Hematopoietic multipotent progenitor cell treated with erythropoietin and hydrocortisone succinate and interleukin-3 and kit ligand, for 6 days (in vitro differentiated cells): ENCODE measurements at places on chromosomes 1 and 21.
A peak's percentile ranks its signal among the peaks of the same experiment; 100 is the strongest.

DNA sequence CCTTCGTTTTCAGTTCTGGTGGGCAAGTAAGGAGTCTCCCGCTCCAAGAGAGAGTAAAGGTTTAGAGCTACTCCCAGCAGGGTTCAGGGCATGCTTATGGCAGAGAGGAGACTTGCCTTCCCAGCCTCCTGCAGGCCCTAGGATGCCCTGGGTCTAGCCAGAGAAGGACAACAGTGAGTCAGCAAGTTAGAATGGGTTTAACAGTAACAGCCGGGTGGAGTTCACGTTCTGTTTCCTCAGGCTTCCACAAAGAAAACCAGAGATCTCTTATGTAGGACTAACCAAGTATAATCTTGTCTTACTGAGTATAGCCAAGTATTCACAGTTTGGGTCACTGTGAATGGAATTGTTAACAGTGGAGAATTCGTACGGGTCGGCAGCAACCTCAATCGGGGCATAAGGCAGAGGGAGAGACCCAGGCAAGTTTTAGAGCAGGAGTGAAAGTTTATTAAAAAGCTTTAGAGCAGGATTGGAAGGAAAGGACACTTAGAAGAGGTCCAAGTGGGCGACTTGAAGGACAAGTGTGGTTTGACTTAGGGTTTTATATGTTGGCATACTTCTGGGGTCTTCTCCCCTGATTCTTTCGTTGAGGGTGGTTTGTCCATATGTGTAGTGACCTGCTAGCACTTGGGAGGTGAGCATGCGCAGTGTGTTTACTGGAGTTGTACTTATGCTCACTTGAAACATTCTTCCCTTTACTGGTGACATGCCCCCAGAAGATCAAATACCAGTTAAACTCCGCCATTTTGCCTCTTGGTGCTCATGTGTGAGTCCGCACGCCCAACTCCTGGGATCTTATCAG is 4.5 kb downstream of the OVAAL start:
- peak; percentile 71 for DNase-seq

GRCh38 chr1:22121421-22121911 is 21.4 kb downstream of the WNT4 start:
- peak; percentile 54 for DNase-seq

DNA sequence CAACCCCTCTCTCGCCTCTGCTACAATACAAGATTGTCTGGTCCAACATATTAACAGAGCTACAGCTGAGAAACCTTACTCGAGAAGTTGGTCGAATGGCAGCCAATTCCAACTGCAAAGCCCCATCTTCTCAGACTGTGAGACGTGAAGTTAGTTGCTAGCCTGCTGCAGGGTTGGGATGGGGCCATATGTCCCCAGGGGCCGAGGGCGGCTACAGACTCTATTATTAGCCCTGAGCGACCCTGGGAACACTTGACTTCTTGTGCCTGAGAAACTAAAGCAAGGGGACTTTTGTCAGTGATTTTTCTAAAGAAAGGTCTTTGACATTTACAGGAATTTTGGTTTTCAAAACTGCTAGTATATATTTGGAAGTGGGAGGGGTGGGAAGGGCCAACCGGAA is 13.7 kb downstream of the NCF2 start:
- no peak for DNase-seq

DNA sequence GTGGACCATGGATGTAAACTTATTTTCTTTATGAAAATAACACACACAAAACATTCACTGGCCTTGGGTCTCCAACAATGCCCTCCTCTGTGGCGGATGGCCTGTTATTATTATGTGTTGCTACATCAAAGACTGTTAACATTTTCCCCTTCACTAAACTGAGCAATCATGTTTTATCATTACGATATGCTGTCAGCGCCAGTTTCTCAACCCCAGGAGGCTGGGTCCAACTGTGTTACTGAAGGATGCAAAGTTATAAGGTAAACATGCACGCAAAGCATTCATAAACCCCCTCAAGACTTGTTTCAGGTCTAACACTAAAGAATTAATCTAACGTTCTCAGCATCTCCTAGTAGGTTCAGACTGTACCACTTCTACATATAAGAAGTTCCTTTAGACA is 6.0 kb upstream of the DUSP10 start:
- DNase-seq, result no peak

- DNase-seq, result no peak
Measured at GRCh38 chr1:160244209-160244608, 18.1 kb downstream of the DCAF8 start.

DNA sequence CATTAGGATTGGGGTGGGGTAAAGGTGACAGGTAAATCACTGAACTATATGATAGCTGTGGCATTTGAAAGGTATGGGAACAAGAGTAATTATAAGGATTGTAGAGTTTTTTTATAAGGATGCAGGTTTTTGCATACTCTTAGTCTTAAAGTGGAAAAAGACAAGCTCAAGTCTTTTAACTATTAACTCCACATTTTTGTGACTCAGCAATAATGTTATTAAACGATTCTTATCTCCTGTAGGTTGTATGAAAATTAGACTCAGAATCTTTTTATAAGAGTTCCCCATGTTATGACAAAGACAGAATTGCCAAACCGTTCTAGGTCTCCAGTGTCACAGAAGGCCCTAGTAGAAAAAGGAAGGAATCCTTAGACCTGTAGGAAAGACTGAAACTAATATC is 49.9 kb upstream of the TTLL7 start:
- DNase-seq, result no peak

DNA sequence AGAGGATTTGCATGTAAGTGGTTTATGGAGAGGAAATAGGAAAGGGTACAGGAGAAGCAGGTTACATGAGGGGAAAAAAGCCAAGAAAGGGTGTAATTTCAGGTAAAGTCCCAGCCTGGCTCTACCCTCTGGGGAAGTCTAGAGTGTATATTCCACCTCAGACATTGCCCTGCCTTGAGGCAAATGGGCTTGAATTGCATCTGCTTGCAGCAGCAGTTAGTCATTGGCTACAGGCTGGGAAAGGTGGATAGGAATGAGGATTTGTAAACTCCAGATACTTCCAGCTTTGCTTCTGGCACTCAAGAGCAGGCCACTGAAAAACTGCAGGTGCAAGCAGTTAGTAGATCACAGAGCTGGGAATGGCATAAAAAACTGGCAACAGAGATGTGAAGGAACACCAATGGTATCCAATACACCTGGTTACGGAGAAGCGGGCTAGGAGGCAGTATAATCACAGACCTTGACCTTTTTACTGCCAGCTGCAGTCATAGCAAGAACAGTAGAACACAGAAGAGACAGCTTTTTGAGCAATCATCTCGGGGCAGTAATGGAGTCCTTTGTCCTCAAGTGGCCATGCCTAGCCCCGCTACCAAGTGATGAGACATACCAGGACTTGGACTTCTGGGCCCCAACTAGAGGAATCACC is 226.9 kb upstream of the NRIP1 start:
- no peak for DNase-seq

DNA sequence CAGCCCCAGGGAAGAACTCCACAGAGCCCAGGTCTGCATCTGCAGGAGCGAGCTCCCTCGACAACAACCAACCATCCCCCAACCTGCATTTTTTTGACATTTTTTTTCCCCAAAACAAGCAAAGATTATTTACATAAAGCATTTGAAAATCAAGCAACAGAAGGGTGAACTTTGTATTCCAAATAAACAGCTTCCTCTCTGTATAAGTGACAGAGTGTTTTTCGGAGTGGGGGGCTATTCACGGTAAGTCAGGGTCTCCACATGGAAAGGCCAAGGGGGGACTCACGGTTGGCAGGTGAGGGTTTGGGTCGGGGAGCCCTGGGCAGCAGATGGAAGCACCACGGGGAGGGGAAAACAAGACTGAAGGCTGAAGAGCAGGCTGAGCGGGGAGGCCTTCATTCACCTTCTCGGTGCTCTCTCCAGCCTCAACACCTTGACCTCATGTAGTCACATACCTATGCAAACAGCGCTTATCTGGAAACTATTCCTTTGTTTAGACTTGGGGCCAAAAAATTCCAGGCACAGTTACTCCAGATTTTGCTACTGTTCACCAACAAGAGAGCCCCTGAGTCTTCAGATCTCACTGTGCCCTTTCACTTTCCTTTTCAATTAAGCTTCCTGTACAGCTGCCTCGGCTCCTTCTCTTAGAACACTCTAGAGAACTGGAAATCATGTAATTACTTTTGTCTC is 27.6 kb downstream of the C2CD2 start:
- peak; percentile 81 for DNase-seq

- DNase-seq, result no peak
Measured at GRCh38 chr1:67639361-67639760, 45.6 kb upstream of the GADD45A start.

DNA sequence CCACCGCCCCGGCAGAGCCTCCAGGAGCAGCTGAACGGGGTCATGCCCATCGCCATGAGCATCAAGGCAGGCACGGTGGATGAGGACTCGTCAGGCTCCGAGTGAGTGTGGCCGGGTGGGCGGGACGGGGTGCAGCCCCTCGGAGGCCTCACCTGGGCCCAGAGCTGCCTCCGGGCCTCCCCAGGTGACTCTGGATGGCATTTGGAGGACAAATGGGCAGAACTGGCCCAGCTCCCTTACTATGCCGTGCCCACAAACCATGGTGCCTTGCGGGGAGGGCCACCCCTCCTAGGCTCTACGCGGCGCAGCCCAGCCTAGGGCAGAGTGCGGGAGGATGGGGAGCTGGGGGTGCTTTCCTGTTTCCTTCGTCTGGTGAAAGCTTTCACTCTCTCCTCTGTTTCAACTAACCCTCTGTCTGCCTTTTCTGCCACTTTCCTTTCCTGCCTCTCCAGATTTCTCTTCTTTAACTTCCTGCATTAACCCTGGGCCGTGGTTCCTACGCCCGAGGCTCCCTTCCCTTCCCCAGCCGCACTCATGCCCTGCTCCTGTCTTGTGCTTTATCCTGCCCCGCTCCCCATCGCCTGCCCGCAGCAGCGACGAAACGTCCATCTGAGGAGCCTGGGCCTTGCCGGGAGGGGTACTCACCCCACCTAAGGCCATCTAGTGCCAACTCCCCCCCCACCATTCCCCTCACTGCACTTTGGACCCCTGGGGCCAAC is 9.2 kb downstream of the PSRC1 start:
- DNase-seq, result no peak

DNA sequence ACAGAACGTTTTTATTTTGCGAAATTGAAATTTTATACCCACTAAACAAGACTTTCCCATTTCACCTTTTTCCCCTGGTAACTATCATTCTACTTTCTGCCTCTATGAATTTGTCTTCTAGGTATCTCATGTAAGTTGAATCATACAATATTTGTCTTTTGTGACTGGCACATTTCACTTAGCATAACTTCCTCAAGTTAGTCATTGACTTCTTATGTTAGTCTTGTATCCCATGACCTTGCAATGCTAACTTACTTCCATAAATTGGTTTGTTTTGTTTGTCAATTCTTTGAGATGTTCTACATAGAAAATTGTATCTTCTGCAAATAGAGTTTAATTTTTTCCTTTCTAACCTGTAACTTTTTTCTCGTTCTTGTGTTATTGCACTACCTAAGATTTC is 26.9 kb downstream of the SH3BP5L start:
- no peak for DNase-seq

- no peak for DNase-seq
Measured at GRCh38 chr1:231801042-231801585, 174.5 kb downstream of the DISC1 start.

GRCh38 chr21:34126269-34126668 is 52.9 kb downstream of the MRPS6 start:
- no peak for DNase-seq

GRCh38 chr1:7784492-7785071 is 491 bp downstream of the PER3 start:
- DNase-seq, result no peak

- no peak for DNase-seq
Measured at GRCh38 chr1:93588206-93588605, 93.4 kb downstream of the BCAR3 start.

- no peak for DNase-seq
Measured at GRCh38 chr1:161706113-161706481, 932 bp upstream of the FCRLA start.

DNA sequence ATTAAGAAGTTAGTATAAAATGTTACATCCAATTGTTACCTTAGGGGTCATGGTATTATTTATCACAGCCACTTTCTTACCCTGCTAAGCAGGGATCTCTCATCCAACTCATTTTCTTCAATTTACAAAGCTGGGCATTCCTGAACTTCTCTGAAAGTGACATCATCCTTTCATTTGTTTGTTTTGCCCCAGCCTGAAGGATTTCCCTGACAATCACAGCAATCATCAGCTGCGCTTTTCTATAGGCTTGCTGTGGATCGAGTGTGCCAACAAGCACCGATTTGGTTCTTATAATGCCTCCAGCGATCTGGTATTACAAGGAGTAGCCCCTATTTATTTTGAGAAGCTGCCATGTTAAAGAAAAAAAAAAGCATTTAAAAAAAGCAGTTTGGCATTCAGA is 240.2 kb downstream of the USH2A start:
- DNase-seq, result no peak

- DNase-seq, result no peak
Measured at GRCh38 chr1:180588121-180588520, 29.4 kb downstream of the OVAAL start.

GRCh38 chr1:119323216-119323982 is 45.2 kb upstream of the HAO2 start:
- DNase-seq, result peak; percentile 2

GRCh38 chr1:25993197-25993951 is 4.5 kb downstream of the PAFAH2 start:
- DNase-seq, result peak; percentile 40

DNA sequence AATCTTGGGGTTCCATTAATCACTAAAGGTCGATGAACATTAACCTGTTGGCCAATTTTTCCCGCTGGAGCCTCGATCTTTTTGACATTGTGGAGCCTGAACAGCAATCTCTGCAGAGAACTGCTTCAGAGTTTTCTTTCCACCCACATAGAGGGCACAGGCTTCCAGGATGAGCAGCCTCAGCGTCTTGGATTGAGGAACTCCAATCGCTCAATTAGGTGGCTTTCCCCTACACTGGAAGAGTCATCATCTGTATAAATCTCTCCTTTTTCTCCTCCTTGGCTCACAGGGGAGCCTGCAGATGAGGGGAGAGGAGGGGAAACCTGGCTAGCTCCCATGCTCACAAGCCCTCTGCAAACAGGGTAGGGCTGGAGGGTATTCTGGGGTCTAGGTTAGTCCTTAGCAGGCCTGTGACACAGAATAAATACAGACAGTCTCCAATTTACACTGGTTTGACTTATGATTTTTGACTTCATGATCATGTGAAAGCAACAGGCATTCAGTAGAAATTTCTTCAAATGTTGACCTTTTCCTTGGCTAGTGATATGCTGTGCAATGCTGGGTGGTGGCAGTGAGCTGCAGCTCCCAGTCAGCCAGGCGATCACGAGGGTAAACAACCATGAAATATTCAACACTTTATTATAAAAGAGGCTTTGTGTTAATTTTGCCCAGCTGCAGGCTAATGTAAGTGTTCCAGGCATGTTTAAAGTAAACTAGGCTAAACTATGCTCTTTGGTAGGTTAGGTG is 80.8 kb downstream of the PGBD5 start:
- no peak for DNase-seq

GRCh38 chr1:30844631-30845030 is 63.9 kb downstream of the SDC3 start:
- no peak for DNase-seq

GRCh38 chr21:35428489-35428888 is 379.4 kb upstream of the RUNX1 start:
- DNase-seq, result no peak
